Left ventricle myocardium inferior (tissue), 1 donor: ENCODE measurements at places on chromosomes 7 and 10. TPM values are rescaled to one million over a fixed set of nuclear protein-coding genes. Genes with fewer than 3 reads are reported as not detected.

- H3K4me1 ChIP-seq = no peaks in the 10 kb centered on the region
- no peak overlapping the region for H3K4me3 ChIP-seq
These were observed 575.0 kb downstream of the XPNPEP1 start for GRCh38 chr10:109348324-109348723.

The WNT2 gene
- 0.14 TPM for total RNA-seq

DNA sequence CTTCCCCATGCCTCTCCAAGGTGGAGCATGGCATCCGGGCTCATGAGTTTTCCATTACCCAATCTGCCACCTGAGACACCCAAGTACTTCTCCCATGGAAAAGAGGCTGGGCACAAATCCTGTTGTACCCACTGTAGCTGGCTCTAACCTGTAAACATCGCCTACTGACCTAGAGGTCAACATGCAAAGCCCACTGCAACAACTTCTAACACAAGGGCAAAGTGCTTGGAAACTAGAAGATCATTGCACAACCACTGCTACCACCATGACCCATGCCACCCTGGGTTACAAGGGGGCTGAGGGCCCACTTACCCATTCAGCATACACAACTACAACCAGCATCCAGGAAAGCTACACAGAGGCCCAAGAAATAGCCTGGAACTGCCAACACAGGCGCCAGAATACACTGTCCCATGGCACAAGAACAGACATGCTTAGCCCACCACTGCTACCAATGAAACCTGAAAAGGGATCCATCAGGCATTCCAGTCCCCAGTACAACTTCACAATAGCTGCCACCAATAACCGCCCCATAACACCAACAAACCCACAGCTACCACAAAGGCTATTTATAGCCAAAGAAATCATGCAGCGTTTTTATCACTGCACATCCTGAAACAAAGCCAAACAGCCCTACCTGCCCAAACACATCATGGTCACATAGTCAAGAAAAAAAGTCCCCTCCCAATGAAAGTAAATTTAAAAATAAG is 63.4 kb downstream of the RNF32 start:
- H3K27ac ChIP-seq = no peak overlapping the region
- H3K4me3 ChIP-seq = no peak overlapping the region
- peaks cover 20% of the 10 kb centered on the region for H3K36me3 ChIP-seq
- H3K27me3 ChIP-seq = no peaks in the 10 kb centered on the region
- peaks cover 17% of the 10 kb centered on the region for H3K4me1 ChIP-seq

DNA sequence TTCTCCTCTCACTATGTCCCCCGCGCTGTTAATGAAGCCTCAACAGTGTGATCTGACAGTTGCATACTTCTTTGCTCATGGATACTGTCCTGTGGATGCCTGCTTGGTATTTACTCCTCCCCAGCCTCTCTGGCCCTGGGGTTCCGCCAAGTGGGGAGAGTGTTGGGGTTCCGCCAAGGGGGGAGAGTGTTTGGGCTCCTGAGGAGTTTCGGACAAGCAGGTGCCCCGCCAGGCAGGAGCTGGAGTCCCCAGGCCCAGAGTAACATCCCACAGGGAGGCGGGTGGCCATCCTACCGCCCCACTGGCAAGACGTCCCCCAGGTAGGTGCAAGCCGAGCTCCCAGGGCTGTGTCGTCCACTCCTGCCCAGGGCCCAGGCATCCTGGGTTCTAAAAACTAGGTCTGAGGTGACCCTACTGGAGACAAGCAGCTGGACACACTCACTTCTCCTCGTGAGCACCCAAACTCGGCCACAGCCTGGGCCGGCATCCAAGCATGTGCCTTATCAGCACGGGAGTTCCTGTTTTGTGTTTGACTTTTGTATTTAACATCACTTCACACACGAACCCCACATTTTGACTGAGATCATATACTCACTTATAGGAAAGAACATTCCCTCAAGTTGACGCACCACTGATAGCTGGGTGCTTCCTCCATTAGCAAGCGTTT is 34.2 kb downstream of the CAMK2B start:
- H3K4me1 ChIP-seq = peaks cover 91% of the 10 kb centered on the region
- H3K36me3 ChIP-seq = no peaks in the 10 kb centered on the region
- DNase-seq = peak; percentile 85

The SVOPL gene
- not detected for total RNA-seq

DNA sequence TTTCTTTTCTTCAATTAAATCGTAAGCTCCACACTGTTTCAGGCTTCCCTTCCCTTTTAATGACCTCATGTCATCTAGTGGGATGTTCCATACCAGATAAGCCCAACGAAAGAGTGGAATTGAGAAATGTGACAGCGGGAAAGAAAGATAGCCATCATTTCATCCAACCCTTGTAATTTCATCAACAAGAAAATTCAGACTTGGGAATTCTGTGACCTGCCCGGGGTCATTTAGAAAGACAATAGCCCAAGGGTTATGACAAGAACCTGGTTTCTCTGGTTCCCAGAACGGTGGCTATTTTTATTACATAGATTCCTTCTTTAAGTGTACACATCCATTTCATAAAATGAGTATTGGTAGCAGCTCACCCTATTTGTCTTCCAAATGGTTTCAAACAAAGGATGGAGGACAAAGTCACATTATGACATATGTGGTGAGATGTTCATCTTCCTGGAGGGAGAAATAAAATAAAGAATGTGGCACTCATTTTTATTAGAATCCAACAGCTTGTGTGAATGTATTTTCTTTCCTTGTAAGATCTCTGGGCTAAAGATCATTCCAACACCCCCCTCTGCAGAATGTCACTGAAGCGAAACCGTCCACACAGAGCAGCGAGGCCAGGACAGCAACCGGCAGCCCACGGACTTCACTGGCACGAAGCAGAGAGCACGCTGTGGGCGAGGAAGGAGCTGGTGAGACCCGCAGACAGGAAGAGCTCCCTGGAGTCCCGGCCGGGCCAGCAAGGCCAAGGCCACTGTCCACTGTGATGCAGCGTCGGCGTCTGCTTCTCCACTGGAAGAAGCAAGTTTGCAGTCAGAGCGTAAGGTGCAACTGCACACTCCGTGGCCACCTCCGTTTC is 199.9 kb downstream of the KLF6 start:
- no peak overlapping the region for H3K27ac ChIP-seq
- no peaks in the 10 kb centered on the region for H3K27me3 ChIP-seq
- H3K36me3 ChIP-seq = no peaks in the 10 kb centered on the region
- DNase-seq = no peak
- H3K4me3 ChIP-seq = no peak overlapping the region

The RHOBTB1 gene
- total RNA-seq = 16.6 TPM

DNA sequence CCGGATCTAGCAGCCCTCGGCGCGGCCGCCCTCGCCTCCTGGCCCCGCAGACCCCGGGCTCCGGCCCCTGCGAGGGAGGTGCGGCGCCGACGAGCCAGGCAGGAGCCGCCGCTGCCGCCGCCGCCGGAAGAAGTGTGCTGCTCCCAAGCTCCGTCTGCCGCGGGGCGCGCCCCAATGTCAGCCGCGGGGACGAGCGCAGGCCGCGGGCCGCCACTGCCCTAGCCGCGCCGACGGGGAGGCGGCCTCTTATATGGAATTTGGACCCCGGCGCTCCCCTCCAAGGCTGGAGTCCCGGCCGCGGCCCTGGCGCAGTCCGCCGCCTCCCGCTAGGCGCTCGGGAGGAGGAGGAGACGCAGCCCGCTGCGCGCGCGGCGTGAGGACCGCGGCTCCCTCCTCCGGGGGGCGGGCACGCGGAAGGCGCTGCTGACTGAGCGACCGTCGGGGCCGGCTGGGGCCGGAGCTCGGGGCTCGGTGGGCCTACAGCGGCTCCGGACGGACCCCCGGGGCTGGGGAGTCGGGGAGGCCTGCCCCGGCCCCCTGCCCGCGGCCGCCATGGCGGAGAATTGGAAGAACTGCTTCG is at the start of gene TRIM8:
TRIM8 (plus strand) TSS at position 414 of the 580 bp plus-strand sequence; CDS start at position 553, 139 bp downstream.
- H3K27ac ChIP-seq = peak within 1 kb of the TSS; percentile 99
- DNase-seq = peak; percentile 53
- peaks cover 66% of the 10 kb centered on the region for H3K4me1 ChIP-seq
- peak within 1 kb of the TSS; percentile 82 for H3K4me3 ChIP-seq

DNA sequence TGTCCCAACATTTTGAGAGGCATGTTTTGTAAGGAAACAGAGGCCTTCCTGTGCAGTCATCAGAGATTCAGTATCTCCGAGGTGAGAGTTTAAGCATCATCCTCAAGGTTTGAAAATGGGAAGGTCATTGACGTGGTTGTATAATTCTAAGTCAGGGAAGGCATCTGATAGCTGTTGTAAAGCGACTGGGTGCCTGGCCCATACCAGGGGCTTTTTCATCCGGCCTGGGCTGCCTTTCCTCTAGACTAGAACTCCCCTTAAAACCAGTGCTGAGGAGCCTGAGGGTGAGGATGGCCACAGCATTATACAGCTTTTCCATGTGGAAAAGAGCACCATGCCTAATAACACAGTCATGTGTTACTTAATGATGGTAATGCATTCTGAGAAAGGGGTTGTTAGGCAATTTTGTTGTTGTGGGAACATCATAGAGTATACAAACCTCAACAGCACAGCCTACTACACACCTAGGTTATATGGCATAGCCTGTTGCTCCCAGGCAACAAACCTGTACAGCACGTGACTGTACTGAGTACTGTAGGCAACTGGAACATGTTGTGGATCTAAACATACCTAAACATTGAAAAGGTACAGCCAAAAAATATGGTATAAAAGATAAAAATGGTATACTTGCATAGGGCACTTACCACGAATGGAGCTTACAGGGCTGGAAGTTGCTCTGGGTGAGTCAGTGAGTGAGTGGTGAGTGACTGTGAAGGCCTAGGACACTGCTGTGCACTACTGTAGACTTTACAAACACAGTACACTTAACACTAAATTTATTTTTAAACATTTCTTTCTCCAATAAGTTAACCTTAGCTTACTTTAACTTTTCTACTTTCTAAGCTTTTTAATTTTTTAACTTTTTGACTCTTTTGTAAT is 13.5 kb upstream of the CACUL1 start:
- DNase-seq = no peak
- no peaks in the 10 kb centered on the region for H3K27me3 ChIP-seq
- no peaks in the 10 kb centered on the region for H3K4me1 ChIP-seq
- no peak overlapping the region for H3K27ac ChIP-seq
- H3K36me3 ChIP-seq = no peaks in the 10 kb centered on the region
- H3K4me3 ChIP-seq = no peak overlapping the region

DNA sequence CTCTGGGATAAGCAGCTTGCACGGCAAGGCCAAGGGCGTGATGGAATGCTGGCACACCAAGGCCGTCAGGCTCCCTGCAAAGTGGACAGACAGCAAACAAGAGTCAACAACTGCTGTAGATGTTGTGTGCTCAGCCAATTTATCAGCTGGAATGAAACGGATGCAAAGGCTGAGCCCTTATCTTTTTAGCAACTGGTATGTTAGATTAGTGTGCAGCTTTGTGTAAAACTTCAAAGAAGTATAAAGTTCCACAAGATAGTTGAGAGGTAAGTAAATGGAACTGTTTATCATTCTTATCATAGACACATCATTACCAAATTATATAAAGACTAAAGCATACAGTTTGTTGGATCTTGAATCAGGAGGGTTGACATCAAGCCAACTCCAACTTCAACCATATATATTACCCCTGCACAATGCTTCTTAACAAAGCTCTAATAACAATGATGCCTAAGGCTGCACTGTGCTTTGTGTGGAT is 289.0 kb downstream of the TNS3 start:
- H3K4me3 ChIP-seq = no peak overlapping the region
- no peak for DNase-seq
- H3K27ac ChIP-seq = peak overlapping the region; percentile 75
- H3K36me3 ChIP-seq = peaks cover 54% of the 10 kb centered on the region
- H3K4me1 ChIP-seq = peaks cover 65% of the 10 kb centered on the region

DNA sequence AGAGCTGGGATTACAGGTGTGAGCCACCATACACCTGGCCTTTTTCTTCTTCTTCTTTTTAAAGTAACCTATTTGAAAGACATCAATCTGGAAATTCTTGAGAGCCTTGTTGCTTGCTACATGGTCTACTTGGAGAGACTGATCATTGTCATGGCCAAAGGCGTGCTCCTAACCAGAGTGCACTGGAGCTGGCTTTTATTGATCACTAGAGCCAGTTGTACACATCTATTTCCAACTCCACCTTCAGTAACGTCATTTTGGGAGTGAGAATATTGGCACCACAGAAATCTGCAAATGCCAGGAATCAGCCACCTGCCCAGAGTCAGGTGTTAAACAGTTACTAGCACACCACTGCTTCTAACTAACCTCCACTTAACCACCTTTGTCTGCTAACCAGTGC is 735.1 kb downstream of the TYW1 start:
- DNase-seq = no peak
- peaks cover 41% of the 10 kb centered on the region for H3K27me3 ChIP-seq
- no peak overlapping the region for H3K4me3 ChIP-seq
- no peaks in the 10 kb centered on the region for H3K36me3 ChIP-seq

DNA sequence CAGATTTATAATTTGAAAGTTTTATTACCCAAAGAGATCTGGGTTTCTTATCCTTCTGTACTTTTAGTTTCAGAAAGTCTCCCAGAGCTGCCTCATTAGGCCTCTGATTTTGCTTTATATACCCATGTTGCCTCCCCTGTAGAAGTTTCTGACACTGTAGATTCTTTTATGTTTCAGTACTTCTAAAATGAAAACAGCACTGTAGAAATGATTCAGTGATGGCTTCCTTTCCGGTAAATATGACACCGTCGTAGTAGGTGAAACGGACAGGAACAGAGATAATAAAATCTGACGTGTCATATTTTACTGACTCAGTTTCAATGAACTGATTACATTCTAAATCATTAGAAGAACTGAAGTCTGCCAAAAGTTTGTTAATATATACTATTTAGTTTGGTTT is 272.7 kb downstream of the TWIST1 start:
- no peak for DNase-seq
- no peaks in the 10 kb centered on the region for H3K4me1 ChIP-seq
- no peaks in the 10 kb centered on the region for H3K27me3 ChIP-seq
- no peak overlapping the region for H3K27ac ChIP-seq
- no peaks in the 10 kb centered on the region for H3K36me3 ChIP-seq

DNA sequence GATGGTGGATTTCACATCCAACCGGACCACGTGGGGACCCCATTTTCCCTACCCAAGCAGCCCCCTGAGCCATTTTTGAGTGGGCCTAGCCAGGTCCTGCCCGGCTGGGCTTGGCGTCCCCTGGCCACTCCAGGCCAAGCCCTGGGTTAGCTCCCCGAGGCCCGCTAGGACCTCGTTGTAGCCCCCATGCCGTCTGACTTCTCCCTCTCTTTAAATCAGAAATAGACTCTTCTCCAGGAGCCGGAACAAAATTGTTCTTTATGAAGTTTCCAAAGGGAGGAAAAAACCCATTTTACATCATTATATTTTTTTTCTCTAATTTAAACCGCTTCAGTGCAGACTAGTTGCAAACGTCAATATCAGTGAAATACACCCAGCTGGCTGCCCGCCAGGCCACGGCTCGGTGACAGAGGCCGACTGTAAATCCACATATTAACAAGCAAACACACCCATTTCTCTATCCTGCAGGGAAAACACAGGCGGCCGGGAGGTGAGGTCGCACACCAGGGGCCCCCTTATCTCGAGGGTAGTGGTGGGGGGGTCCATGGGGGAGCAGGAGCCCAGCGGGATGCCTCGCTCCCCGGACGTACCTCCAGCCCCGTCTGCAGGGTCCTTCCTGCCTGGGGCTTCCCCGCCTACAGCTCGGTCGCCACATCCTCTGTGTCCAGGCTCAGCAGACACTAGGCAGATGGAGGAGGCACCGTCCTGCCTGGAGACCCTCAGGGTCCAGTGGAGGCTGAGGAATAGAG is 72.7 kb downstream of the ELFN1 start:
- H3K4me1 ChIP-seq = peaks cover 28% of the 10 kb centered on the region
- no peaks in the 10 kb centered on the region for H3K27me3 ChIP-seq
- H3K36me3 ChIP-seq = peaks cover 17% of the 10 kb centered on the region
- DNase-seq = peak; percentile 70

- H3K27ac ChIP-seq = no peak overlapping the region
- no peaks in the 10 kb centered on the region for H3K36me3 ChIP-seq
- H3K4me1 ChIP-seq = no peaks in the 10 kb centered on the region
- H3K4me3 ChIP-seq = no peak overlapping the region
- peaks cover 11% of the 10 kb centered on the region for H3K27me3 ChIP-seq
- DNase-seq = no peak
These were observed 26.0 kb downstream of the CYP26A1 start for GRCh38 chr10:93099670-93100069.

The TPK1 gene
- 3.5 TPM for total RNA-seq
